ENCODE measurements at places on chromosomes 4 and X. TPM values are rescaled to one million over a fixed set of nuclear protein-coding genes. Genes with fewer than 3 reads are reported as not detected.

Gene RRH
- not detected for total RNA-seq

DNA sequence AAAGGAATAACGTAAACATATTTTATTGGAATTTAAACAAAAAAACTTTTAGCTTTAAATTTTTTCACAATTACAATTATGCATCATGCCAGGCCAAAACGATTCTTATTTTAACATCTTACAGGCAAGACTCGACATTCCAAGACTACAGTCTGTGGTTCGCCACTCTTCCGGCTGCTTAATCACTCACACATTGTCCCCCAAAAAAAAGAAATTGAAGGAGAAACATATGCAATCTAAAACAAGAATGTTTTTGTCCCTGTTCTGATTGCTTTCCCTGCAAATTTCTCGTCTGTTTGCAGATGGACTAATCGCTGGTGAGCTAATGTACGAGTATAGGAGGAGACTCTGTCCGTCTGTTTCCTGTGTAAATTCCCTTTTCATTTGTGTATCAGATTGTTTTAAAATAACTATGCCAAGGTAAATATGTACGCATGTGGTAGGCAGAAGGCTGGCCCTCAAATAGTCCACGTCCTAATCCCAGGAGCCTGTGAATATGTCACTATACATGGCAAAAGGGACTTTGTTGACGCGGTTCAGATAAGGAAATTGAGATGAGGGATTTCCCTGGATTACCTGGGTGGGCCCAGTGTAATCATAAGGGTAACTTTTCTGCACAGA, 37.7 kb upstream of the MTNR1A start:
- no peak for DNase-seq
- H3K36me3 ChIP-seq = no peaks in the 10 kb centered on the region
- no peak overlapping the region for H3K4me3 ChIP-seq
- no peaks in the 10 kb centered on the region for H3K4me1 ChIP-seq
- no peaks in the 10 kb centered on the region for H3K27me3 ChIP-seq

GRCh38 chr4:181688872-181689271, 554.3 kb upstream of the TENM3 start:
- H3K27me3 ChIP-seq = no peaks in the 10 kb centered on the region
- H3K27ac ChIP-seq = no peak overlapping the region
- H3K4me3 ChIP-seq = no peak overlapping the region
- DNase-seq = no peak

Gene TECRL
- not detected for total RNA-seq

- H3K27ac ChIP-seq = no peak overlapping the region
- no peak for DNase-seq
- H3K36me3 ChIP-seq = no peaks in the 10 kb centered on the region
- H3K4me3 ChIP-seq = no peak overlapping the region
- no peaks in the 10 kb centered on the region for H3K4me1 ChIP-seq
Measured at GRCh38 chr4:141807103-141807891, 170.9 kb downstream of the IL15 start.

Gene F8A2
- not detected for total RNA-seq

GRCh38 chrX:115494161-115494560, 66.8 kb upstream of the PLS3 start:
- H3K4me3 ChIP-seq = no peak overlapping the region
- H3K27me3 ChIP-seq = no peaks in the 10 kb centered on the region
- H3K36me3 ChIP-seq = no peaks in the 10 kb centered on the region
- H3K27ac ChIP-seq = no peak overlapping the region
- no peak for DNase-seq

- no peak overlapping the region for H3K4me3 ChIP-seq
- H3K27me3 ChIP-seq = no peaks in the 10 kb centered on the region
- no peak overlapping the region for H3K27ac ChIP-seq
- no peak for DNase-seq
Measured at GRCh38 chrX:75301060-75301459, 27.2 kb downstream of the UPRT start.

GRCh38 chrX:139974471-139974870, 9.2 kb upstream of the CXorf66 start:
- H3K27ac ChIP-seq = no peak overlapping the region
- H3K4me1 ChIP-seq = no peaks in the 10 kb centered on the region
- no peak for DNase-seq
- no peaks in the 10 kb centered on the region for H3K27me3 ChIP-seq
- no peak overlapping the region for H3K4me3 ChIP-seq

GRCh38 chr4:185771711-185772390, 40.1 kb downstream of the SORBS2 start:
- no peaks in the 10 kb centered on the region for H3K4me1 ChIP-seq
- no peaks in the 10 kb centered on the region for H3K27me3 ChIP-seq
- DNase-seq = no peak
- no peak overlapping the region for H3K4me3 ChIP-seq

DNA sequence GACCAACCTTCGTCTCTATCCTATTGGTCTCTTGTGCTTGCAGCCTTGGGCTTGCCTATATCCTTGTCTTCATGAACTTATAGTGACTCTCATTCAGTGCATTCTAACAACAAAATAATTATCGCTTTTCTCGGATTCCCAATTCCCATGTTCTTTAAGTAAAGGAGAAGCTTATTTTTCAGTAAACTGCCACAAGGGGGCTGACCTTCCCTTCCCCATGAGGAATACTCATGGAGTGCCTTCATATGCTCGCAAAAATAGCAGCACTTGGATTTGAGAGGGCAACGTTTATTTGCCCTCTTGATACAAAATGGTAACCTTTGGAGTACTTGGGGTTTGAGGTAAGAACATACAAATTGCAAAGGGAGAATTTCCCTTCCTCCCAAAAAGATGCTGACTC, 183.2 kb upstream of the TENT5D start:
- no peaks in the 10 kb centered on the region for H3K4me1 ChIP-seq
- H3K36me3 ChIP-seq = no peaks in the 10 kb centered on the region
- no peak overlapping the region for H3K4me3 ChIP-seq
- DNase-seq = no peak
- no peak overlapping the region for H3K27ac ChIP-seq
- H3K27me3 ChIP-seq = no peaks in the 10 kb centered on the region

DNA sequence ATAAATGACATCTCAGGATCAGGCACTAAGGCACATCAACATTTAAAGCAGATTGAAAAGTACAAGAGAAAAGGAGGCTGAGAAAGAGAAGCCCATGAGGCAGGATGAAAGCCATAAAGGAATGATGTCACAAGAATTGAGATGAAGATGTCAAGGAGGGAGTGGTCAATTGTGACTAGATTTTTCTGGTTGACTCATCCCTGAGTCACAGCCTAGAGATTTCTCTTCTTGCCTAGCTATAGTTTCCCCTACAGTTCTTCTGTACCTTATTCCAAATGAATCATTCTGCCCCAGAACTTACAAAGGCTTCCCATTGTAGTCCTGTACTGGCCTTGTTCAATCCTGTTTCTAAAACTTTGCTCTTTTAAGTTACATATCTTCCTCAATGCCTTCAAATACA, 3.4 kb upstream of the USP53 start:
- peaks cover 7% of the 10 kb centered on the region for H3K4me1 ChIP-seq
- no peak overlapping the region for H3K27ac ChIP-seq
- no peaks in the 10 kb centered on the region for H3K27me3 ChIP-seq
